ENCODE measurements at places on chromosomes 12 and 14. TPM values are rescaled to one million over a fixed set of nuclear protein-coding genes. Genes with fewer than 3 reads are reported as not detected.

- ATAC-seq: no peak
Measured at GRCh38 chr12:108538146-108538545, 22.8 kb downstream of the SART3 start.

DNA sequence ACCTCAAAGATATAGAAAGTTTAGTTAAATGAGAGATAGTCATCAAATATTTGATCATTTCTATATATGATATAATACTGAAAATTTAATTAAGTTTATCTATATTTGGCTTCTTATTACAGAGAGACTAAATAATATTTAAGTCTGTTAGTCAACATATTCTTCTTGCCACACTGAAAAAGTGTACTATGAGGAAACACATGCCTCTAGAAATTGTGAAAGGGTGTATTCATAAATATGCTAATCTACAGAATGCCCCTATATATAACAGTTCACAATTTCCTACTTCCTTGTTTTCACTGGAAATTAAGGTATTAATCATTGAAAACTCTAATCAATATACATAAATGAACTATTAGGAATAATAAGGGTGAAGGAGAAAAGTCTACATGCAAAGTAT lies 31.4 kb upstream of the ETV6 start:
- ATAC-seq: no peak

DNA sequence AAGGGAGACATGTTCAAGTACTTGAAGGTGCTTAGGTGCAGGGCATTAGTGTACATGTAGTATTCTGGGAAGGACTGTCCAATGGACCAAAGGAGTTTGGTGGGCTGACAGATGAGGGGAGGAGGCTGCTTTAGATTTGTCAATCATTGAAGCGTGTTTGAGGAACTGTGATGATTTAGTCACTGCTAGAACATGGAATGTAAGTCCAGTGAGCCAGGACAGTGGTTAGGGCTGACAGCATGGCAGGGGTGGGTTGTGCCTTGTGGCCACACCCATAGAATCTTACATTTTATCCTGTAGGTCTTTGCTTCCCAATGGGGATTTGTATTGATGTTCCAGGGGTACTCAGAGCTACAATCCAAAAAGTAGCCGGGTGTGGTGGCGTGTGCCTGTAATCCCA lies 24.6 kb downstream of the DIP2B start:
- no peak for ATAC-seq

DNA sequence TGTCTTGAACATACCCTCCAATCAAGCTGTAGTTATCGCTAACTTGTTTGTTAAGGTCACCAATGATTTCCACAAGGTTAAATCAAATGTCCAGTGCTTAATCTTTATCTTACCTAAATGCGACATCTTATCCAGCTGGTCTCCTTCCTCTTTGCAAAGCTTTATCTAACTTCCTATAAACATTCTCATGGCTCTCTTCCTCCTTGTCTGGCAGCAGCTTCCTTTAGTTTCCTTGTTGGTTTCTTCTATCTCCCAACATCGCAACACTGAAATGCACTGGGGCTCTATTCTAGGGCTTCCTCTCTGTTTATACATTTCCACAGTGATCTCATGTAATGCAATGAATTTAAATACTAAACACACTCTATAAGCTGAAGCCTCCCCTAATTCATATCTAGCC lies 28.7 kb downstream of the UBE2N start:
- ATAC-seq: no peak

GRCh38 chr12:104933128-104933527 lies 25.0 kb downstream of the SLC41A2 start:
- no peak for ATAC-seq

DNA sequence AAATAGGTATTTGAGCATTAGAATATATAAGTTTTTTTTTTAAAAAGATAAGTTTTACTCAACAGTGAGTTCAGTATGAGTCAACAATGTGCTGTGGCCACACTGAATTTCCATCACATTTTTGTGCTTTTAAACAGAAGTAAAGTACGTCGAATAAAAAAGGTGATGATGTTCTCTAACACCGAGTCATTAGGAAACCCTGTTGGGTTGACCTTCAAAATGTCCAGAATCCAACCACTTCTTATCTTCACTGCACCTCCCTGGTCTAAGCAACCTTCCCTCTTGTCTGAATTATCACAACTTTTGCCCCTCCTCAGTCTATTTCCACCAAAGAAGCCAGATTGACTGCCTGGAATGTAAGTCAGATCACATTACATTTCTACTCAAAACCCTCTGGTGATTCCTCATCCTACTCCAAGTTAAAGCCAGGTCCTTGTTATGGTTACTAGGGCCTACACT lies 43.0 kb upstream of the SYCP3 start:
- peak; percentile 79 for ATAC-seq

DNA sequence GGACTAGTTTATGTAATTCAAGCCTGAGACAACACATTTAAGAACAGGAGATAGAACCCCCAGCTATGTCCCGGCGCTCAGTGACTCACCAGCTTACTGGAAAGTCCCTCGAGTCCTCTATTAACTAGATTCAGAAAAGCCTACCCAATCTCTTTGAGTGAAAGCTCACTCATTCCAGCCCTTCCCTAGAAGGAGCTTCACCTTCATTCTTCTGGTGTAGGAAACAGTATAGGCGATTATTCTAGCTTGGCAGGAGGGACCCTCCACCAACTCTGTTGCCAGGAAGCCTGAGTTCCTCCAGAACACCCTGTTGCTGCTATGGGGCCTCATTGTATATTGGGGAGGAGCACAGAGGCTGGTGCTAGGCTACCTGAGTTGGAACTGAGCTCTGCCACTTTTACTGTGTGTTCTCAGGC lies 57.2 kb upstream of the AEBP2 start:
- peak; percentile 98 for ATAC-seq

- no peak for ATAC-seq
Measured at GRCh38 chr12:105980085-105980484, 158.7 kb downstream of the NUAK1 start.

DNA sequence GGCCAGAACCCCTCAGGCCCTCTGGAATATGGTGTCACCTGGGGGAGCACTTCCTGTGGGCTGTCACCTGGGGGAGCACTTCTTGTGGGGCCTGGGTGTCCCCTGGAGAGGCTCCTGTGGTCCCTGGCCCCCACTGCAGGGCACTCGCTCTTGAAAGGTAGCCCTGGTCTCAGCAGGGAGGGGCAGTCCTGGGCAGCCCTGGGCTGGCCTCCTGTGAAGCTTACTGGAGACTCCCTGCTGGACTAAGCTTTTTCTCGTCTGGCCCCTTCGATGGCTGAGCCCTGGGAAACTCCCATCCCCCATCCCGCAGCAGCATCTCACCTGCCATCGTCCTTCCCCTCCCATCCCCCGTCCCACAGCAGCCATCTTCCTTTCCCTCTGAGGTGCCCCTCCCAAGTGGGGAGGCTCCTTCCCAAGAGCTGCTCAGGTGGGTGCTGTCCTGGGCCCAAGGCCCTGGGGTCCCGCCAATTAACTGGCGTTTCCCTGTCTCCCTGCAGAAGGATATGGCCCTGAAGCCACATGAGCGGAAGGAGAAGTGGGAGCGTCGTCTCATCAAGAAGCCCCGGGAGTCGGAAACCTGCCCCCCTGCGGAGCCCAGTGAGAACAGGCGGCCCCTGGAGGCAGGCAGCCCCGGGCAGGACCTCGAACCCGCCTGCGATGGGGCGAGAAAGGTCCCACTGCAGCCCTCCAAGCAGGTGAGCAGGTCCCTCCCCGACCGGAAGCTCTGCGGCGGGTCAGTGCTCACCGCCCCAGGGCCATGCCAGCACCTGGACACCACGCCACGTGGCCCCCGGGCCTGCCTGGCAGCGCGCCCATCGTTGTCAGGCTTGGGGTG lies 17.9 kb downstream of the FBRSL1 start:
- no peak for ATAC-seq

- peak; percentile 59 for ATAC-seq
Measured at GRCh38 chr12:6218347-6218925, 18.2 kb downstream of the CD9 start.

- peak; percentile 18 for ATAC-seq
Measured at GRCh38 chr14:51738754-51739153, 87.0 kb downstream of the FRMD6 start.

DNA sequence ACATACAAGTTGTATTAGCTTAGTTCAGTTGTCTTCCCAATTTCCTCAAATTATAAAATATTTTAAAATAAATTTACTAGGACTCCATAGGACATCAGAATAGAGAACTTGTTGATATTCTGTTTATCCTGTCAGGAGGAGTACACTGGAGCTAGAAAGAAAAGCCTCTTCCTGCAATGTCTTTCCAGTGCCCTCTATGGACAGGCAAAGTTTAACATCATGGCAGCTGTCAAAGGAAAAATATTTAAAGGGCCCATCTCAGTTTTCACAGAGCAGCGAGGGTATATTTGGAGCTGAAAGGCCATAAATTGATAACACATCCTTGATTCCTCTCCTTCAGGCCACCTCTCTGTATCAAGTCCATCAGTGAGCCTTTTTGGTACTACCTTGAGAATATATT lies 19.0 kb downstream of the DIP2B start:
- ATAC-seq: no peak

DNA sequence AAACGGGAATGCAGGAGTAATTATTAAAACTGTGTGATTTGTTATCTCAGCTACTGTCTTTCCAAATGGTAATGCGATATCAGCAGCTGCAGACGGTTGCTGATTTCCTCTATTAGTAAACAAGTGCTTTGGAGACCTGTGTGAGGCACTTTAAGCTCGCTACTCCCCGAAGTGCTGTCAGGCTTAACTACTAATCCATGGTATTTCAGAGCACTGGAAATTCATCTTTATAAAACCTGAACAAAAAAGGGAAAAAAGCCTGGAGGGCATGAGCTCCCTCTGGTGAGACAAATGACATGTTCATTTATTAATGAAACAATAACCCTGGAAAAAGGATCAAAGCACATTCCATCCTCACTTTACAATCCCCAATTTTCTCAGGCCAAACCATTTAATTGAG lies 143.6 kb upstream of the OTX2 start:
- no peak for ATAC-seq

GRCh38 chr14:21038441-21039422 lies 3.4 kb upstream of the RNASE7 start:
- no peak for ATAC-seq

- ATAC-seq: no peak
Measured at GRCh38 chr14:64467101-64467500, 1.8 kb downstream of the AKAP5 start.

- ATAC-seq: peak; percentile 52
Measured at GRCh38 chr12:19186722-19187661, 57.5 kb downstream of the PLEKHA5 start.

BCL11B gene
- total RNA-seq: 51.4 TPM

KLRB1 gene
- total RNA-seq: 11.6 TPM

SLC38A1 gene
- total RNA-seq: 192 TPM

ADAMTS20 gene
- total RNA-seq: 0.05 TPM

BMP4 gene
- 0.16 TPM for total RNA-seq

TAS2R14 gene
- total RNA-seq: 3.7 TPM

CLEC9A gene
- not detected for total RNA-seq

KLRK1 gene
- total RNA-seq: 0.24 TPM

Measured in activated T-helper 17 cell treated with anti-CD3 and anti-CD28 coated beads, Interleukin-2, amount 50 U/mL, for 72 hours (primary cell).